Activated naive CD8-positive, alpha-beta T cell treated with anti-CD3 and anti-CD28 coated beads, Interleukin-2, amount 50 U/mL, for 16 hours (primary cell): ENCODE measurements at places on chromosomes 3 and 15.

DNA sequence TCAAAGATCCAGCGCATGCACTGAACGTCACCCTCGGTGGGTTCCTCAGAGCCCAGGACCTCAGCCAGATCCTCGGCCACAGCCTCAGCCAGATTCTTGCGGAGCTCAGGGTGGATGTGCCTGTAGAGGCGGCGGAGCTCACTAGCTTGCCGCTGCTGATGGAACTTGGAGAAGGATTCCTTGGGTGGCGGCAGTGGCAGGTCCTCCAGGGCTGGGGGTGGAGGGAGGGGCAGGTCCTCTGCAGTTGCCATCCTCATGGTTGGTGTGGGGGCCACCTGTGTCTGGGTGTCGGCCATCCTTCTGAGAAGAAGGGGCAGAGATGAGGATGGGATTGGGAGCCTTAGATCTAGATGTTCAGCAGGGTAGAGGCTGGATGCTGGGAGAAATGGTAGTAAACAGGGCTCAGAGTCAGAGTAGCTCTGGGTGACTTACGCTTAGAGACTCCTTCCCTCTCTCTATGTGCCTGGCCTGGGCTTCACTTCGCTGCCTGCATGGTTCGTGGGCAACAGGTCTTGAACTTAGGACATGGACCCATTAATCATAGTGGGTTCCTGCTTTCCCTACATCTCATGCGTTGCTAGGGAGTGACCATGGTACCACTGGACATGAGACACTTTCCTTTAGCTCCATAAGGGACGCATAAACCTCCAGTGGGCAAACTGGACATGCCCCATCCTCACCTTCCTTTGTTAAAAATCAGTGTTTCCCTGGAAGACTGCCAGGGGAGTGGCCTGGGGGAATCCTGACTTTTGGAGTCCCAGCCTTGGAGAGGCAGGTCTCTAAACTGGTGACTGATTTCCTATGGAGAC lies 3.0 kb downstream of the XIRP1 start:
- no peak for DNase-seq

- no peak for DNase-seq
These were observed 32.5 kb upstream of the TMOD3 start for GRCh38 chr15:51796847-51797401.

- no peak for DNase-seq
These were observed 784 bp upstream of the SAMMSON start for GRCh38 chr3:69998759-69999139.

- DNase-seq, result no peak
These were observed 13.7 kb downstream of the CTDSPL2 start for GRCh38 chr15:44441095-44441501.

DNA sequence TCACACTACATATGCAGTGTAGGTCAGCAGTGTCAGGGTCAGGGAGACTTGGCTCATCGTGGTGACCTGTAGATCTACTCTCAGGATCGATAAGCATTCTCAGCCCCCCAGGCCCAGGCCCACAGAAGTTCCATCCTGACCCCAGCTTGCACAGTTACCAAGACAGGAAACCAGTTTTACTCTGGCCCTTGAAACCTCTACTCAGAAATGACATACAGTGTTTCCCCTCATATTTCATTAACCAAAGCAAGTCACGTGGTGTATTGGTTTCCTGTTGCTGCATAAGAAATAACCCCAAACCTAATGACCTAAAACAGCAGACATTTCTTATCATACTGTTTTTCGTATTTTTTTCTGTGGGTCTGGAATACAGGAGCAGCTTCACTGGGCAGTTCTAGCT lies 242.2 kb downstream of the SLCO3A1 start:
- DNase-seq, result no peak

- no peak for DNase-seq
These were observed 64.9 kb downstream of the CMTM8 start for GRCh38 chr3:32303399-32303747.

GRCh38 chr3:114408736-114409670 lies 115.2 kb downstream of the TIGIT start:
- DNase-seq, result no peak

DNA sequence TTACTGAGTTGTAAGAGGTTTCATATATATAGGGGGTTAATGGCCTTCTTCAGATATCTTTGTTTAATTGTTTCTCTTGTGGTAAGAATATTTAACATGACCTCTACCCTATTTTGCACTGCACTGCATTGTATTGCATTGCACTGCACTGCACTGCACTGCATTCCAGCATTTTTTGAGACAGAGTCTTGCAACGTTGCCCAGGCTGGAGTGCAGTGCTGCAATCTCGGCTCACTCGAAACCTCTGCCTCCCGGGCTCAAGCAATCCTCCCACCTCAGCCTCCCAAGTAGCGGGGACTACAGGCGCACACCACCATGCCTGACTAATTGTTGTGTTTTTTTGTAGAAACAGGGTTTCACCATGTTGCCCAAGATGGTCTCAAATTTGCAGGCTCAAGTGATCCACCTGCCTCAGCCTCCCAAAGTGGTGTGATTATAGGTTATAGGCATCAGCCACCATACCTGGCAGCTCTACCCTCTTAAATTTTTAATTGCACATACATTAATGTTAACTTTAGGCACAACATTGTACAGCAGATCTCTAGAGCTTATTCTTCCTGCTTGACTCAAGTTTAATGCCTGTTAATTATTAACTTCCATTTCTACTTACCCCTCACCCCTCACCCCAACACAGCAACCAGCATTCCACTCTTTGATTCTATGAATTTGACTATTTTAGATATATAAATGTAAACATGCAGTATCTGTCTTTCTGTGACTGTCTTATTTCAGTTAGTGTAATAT lies 38.4 kb downstream of the NEDD4 start:
- DNase-seq, result no peak

DNA sequence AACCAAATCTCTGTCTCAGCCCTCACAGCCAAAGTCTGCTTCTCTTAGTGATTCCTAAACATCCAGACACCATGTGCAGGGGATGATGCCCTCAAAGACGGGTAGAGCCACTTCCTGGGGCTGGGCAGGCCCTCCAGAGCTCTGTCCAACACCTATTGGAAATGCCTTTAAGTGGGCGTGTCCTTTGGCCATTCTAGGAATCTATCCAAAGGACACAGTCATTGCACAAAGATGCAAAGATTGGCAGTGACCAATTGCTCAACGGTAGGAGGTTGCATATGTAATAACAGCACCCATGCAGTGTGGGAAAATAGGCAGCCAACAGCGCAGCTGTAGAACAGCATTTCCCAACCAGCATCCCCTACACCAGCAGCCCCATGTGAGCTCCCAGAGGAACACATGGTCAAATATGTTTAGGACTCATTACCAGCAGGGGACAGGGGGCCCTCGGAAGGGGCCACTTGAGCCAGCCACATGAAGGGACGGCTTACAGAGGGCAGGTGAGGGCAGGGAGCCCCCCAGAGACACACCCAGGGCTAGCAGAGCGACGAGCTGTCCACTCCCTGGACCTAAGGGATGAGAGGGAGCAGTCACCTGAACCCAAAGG lies 142.8 kb upstream of the IQSEC1 start:
- DNase-seq, result no peak

DNA sequence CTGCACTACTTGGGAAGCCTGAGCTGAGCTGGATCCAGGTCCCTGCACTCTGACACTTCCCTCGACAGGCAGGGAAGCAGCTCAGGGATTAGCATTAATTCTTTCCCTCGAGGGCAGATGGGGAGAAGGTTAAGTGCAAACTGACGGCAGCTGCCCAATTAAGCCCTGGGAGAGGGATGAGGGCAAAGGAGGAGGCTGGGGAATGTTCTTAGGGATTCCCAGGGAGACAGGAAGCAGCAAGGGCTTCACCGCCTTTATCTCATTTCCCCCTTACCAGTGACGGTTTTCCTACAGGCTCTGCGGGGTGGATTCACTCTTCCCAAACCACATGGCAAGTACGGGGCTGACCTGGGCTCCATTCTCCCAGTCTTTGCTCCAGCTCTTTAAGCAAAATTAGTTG lies 519.0 kb upstream of the PROK2 start:
- DNase-seq, result no peak

DNA sequence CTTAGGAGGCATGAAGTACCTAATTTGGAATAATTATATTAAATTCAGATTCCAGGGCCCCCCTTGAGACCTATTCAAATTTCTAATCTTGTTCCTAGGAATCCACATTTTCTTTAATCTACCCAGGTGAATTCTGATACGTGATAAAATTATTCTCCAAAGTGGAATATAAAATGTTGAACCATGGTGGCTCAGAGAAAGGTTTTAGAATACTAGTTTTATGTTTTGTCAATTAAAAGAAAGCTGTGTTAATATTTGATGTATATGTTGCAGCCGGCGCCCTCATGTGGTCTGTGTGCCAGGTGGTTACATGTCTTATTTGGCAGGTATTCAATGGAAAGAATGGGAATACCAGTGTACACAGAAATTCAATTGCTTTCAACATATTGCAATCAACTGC lies 321.8 kb downstream of the FEZF2 start:
- DNase-seq, result no peak

DNA sequence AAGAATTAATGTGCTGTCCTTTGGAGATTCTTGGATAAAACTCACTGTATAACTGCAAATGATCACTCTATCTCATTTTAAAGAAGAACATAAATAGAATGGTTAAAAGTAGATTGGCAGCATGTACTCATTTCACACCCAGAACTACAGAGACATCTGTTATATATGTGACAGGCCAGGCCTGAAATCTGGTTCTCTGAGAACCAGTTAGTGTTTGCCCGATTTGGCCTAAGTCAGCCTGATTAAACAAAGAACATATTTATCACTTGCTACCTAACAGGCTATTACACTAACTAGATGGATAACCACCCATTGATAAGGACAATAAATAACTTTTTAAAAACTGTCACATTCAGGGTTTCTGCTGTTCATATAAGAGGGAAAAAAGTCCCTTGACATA lies 460.1 kb downstream of the CNTN4 start:
- DNase-seq, result no peak

DNA sequence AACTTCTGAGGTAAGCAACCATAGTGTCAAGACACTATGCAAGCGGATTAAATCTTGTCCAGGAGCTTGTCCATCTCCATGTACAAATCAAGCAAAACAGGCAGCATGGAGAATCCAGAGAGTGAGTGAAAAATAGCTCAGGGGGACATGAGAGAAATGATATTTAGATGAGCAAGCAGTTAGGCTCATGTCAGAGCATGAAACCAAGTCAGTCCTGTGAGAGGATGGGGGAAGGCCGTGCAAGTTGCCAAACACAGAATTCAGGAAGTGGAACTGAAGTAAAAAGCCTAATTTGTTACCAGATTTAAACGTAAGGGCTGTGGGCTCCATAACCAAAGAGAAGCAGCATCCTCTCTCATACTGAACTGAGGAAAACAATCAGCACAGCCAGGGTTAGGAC lies 995.9 kb downstream of the MCTP2 start:
- DNase-seq, result no peak

- DNase-seq, result no peak
These were observed 511.4 kb upstream of the MCTP2 start for GRCh38 chr15:93719921-93720351.

- DNase-seq, result no peak
These were observed 8.3 kb upstream of the USP8 start for GRCh38 chr15:50415752-50416404.

DNA sequence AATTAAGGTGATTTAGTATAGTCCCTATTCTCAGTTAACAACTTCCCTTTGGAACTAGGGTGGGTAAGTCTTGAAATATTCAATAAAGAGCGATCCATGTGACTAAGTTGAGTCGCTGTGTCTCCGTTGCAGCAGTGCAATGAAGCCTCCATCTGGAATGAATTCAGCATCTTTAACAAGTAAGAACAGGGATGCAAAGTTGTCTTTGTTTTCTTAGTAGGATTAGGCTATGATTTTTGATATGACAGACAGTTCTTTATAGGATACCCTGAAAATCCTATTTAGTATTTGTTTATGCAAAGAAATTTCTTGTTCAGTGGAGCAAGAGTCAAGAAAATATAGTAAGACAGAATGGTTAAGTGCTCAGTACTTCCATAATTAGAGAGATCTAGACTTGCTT lies 52.7 kb downstream of the RBMS3 start:
- DNase-seq, result no peak

DNA sequence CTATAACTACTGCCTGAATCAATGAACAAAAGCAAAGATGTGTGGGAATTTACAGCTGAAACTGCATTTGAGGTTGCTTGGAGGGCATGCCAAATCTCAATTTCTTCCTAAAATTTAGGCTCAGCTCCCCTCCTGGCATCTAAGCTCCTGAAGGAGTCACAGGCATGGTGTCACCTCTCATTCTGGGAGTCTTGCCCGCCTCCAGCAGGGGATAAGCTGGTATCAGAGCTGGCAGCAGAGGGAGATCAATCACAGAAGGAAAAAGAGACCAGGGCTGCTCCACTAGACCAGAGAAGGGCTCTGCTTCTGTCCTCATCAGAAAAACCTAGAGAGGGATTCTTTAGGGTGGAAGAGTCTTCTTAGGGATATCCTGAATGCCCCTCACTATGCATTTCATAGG lies 150.4 kb upstream of the SLC6A11 start:
- DNase-seq, result no peak

DNA sequence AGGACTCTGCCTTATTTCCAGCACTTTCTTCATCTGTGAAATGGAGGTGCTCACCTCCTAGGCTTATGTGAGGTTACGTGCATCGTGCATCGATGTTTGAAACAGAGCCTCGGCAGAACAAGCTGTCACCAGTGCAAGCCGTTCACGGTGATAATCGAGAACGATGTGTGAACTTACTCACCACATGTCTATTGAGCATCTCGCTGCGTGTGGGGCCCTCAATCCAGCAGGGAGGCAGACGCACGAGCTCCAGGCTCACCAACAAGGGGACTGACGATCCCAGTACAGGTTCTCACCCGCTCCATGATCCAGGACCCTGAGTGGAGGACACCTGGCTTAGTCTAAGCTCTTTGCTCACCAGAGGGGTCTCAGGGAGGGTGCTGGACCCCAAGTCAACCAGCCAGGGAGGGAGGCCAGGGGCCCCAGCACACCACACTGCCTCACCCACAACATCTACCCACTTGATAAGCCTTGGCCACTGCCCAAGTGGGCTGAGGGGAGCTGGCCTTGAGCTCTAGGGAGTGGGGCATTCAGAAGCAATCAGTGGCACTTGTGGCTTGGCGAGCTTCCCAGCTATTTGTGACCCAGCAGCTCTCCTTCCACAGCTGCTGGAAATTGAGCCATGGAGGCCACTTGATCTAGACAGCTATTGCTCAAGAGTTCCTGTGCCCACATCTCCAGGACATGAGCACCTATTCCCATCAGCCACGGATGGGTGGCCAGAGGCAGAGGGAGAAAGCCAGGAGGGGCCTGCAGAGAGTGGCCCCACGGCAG lies 34.4 kb upstream of the SLC6A1 start:
- DNase-seq, result no peak

DNA sequence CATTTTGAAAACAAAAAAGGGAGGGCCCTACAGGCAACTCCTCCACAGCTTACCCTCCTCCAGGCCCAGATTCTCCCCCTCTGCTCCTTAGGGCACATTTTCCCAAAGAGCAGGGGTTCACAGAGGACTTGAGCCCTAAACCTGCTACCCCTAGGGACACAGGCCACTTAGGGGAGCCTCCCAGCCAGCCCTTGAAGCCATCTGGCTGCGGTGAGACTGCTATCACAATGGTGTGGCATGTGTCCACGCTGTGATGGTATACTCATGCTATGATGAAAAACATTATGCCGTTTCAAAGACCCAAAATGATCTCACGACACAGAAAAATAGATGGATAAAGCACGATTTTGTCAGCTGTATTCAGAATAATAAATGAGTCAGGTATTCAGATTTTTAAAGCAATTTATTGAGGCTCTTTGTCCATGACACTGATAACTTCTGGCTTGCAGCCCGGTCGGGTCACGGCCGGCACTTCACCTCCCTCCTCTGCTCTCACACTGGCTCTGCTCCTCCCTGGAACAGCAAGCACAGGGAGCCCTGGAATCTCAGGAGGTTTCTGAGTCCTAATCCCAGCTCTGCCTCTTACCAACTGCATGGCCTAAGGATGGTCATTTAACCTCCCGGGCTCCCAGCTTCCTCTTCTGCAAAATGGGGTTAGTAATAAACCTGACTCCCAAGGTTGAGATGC lies 115.3 kb downstream of the MEGF11 start:
- no peak for DNase-seq
